Activated CD8-positive, alpha-beta memory T cell treated with anti-CD3 and anti-CD28 coated beads, Interleukin-2, amount 50 U/mL, for 4 hours (primary cell): ENCODE measurements at places on chromosomes 7 and 10.

DNA sequence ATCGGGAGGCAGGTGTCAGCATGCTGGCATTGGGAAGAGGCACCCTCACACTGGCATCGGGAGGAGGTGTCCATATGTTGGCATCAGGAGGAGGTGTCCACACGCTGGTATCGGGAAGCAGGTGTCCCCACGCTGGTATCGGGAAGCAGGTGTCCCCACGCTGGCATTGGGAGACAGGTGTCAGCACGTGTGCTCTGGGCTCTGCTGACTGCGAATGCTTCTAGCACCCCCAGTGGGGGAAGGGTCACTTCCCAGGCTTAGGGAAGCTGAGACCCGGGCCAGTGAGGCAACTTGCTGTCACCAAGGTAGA is 92.5 kb upstream of the IKZF1 start:
- no peak for DNase-seq

DNA sequence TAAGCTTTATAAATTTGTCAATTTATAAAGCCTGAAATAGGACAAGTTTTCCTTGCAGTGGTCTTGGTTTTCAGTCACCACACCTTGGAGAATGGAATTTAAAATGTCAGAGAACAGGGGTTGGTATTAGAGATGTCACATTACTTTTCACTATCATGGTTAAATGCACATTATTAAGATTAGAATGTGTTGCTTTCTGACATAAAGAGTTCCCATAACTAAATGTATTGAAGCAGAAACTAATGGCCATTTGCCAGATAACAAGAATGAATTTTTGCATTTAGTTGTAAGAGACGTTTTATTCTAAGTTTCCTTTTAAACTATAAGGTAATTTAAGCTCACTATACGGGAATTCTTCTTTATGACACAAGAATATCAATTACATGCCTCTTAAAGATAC is 172.3 kb downstream of the ARL4A start:
- no peak for DNase-seq

GRCh38 chr7:98681511-98681910 is 64.4 kb downstream of the NPTX2 start:
- no peak for DNase-seq

DNA sequence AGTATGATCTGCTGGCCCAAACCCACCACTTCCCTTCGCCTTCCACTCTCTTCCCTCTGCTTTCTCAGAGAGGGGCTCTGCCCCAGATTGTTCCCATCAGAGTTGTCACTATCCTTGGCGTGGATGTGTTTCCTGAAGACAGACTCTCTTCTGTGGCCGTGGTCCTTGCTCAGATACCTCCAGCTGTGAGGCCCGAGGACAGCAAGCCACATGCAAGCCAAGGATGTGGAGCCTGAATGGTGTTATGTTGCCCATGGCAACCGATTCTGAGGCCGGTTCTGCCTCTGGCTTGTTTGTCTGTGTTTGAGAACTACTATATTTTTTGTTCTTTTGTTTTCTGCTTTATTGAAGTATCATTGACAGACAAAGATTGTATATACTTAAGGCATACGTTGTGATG is 247.4 kb upstream of the PODXL start:
- no peak for DNase-seq

- no peak for DNase-seq
Measured at GRCh38 chr7:131745390-131746248, 189.2 kb upstream of the PODXL start.
